CD8-positive, alpha-beta memory T cell (primary cell): ENCODE measurements at places on chromosomes 7 and 10.

GRCh38 chr10:19816411-19817230 lies at the start of gene PLXDC2:
PLXDC2 (plus strand) TSS chr10:19816432.
- H3K27me3 ChIP-seq, result peaks cover 6% of the 10 kb centered on the region
- DNase-seq, result no peak
- H3K4me3 ChIP-seq, result no peak within 1 kb of the TSS
- H3K4me1 ChIP-seq, result no peaks in the 10 kb centered on the region
- H3K27ac ChIP-seq, result no peak within 1 kb of the TSS
- no peaks in the 10 kb centered on the region for H3K36me3 ChIP-seq

DNA sequence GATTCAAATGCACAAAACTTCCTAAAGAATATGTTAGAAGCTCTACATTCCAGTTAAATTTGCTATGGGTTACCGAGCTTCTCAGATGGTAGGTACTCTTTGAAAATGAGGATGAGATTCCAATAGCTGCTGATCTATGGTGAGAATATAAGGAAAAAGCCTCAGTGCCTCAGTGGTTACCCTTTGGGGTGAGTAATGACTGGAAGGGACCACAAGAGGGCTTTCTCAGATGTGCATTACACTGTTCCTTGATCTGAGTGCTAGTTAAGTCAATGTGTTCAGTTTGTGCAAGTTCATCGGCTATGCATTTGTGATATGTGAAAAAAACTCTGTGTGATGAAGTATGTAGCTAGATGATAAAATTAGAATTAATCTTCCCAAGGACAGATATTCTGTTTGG lies 3.5 kb downstream of the NRCAM start:
- H3K27me3 ChIP-seq, result peaks cover 19% of the 10 kb centered on the region
- no peak overlapping the region for H3K27ac ChIP-seq
- no peaks in the 10 kb centered on the region for H3K4me1 ChIP-seq
- H3K36me3 ChIP-seq, result no peaks in the 10 kb centered on the region
- no peak overlapping the region for H3K4me3 ChIP-seq

DNA sequence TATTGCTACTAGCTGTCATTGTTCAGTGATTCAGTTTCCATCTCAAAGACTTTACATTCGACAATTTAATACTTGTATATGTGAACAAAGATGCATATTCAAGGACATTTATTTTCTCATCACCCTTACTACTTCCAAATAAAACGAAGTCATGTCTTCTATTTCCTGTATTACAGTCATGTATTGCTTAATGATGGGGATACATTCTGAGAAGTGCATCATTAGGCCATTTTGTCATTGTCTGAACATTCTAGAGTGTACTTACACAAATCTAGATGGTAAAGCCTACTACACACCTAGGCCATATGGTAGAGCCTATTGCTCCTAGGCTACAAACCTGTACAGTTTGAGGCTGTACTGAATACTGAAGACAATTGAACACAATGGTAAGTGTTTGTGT lies 6.5 kb downstream of the C10orf95 start:
- no peak overlapping the region for H3K27ac ChIP-seq
- H3K27me3 ChIP-seq, result no peaks in the 10 kb centered on the region
- no peaks in the 10 kb centered on the region for H3K36me3 ChIP-seq
- DNase-seq, result no peak
- peaks cover 6% of the 10 kb centered on the region for H3K4me1 ChIP-seq

DNA sequence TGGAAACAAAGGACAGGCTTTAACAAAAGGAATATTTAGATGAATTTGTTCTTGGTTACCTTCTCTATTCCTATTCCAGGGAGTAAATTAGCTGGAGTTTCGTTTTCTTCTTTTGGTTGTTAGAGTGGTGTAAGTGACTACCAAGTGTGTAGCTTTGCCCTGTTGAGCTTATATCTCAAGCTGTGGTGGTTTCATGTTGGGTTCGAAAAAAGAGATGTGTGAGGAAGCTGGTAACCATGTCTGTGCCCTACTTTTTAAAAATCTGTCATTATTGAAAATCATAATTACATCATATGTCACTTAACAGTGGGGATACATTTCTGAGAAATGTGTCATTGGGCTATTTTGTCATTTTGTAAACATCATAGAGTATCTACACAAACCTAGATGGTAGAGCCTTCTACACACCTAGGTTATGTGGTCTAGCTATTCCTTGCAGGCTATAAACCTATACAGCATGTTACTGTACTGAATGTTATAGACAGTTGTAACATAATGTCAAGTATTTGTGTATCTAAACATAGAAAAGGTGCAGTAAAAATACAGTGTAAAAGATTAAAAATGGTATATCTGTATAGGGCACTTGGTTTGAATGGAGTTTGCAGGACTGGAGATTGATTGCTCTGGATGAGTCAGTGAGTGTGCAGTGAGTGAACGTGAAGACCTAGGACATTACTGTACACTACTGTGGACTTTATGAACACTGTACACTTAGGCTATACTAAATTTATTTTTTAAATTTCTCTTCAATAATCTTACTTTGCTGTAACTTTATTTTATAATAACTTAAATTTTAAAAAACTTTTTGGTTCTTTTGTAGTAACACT lies 90.4 kb downstream of the SEPTIN7 start:
- no peak overlapping the region for H3K4me3 ChIP-seq
- H3K27me3 ChIP-seq, result no peaks in the 10 kb centered on the region
- no peaks in the 10 kb centered on the region for H3K36me3 ChIP-seq
- DNase-seq, result no peak

- no peaks in the 10 kb centered on the region for H3K36me3 ChIP-seq
- no peak overlapping the region for H3K4me3 ChIP-seq
- no peaks in the 10 kb centered on the region for H3K27me3 ChIP-seq
- H3K4me1 ChIP-seq, result no peaks in the 10 kb centered on the region
- H3K27ac ChIP-seq, result no peak overlapping the region
These were observed 19.1 kb downstream of the DOCK1 start for GRCh38 chr10:126924180-126924914.

DNA sequence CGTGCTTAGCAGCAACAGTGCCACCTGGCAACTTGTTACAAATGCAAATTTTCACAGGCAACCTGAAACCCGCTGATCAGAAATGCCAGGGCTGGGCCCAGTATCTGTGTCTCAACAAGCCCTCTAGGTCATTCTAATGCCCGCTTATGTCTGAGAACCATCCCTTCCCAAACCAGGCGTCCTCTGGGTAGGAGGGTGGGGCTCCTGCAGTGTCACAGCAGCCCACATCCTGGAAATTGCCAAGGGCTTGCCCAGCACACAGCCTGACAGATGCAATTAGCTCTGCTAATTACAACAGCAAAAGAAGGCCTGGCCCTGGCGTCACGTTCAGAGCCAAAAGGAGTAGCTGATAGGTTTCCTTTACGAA lies 15.9 kb downstream of the ITPRIP start:
- DNase-seq, result no peak
- H3K36me3 ChIP-seq, result no peaks in the 10 kb centered on the region
- H3K27me3 ChIP-seq, result no peaks in the 10 kb centered on the region
- H3K4me1 ChIP-seq, result peaks cover 95% of the 10 kb centered on the region
- peak overlapping the region; percentile 25 for H3K4me3 ChIP-seq
- H3K27ac ChIP-seq, result peak overlapping the region; percentile 28

GRCh38 chr10:57864765-57865680 lies 402.7 kb downstream of the IPMK start:
- no peaks in the 10 kb centered on the region for H3K36me3 ChIP-seq
- H3K4me3 ChIP-seq, result no peak overlapping the region
- DNase-seq, result no peak

DNA sequence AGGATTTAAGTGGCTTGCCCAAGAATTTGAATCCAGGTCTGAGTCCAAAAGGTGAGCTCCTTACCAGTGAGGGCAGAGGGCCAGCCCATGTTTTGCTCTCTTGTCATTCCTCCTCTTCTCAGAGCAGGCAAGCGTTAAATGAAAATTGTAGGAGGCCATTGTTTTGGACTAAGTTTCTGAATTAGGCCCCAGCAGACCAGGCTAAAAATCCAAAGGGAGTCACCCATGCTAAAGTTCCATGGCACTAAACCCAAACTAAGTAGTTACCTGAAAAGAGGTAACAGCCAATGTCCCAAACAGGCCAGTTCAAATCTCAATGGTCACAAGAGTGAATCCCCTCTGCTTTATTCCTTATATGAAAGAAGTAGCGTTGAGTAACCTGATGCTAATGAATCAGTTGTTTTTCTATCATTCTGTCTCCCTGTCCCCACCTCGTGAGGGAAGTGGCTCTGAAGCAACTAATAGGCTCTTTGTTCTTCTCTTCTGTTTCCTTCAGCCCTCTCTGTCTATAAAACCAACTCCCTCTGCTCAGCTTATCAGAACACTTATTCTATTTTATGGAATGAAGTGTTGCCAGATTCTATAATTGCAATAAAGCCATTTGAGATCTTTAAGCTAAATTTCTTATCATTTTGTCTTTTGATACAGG lies 17.5 kb upstream of the CDH23 start:
- no peak overlapping the region for H3K4me3 ChIP-seq
- H3K27ac ChIP-seq, result no peak overlapping the region
- H3K27me3 ChIP-seq, result no peaks in the 10 kb centered on the region
- H3K4me1 ChIP-seq, result peaks cover 5% of the 10 kb centered on the region
- DNase-seq, result no peak

DNA sequence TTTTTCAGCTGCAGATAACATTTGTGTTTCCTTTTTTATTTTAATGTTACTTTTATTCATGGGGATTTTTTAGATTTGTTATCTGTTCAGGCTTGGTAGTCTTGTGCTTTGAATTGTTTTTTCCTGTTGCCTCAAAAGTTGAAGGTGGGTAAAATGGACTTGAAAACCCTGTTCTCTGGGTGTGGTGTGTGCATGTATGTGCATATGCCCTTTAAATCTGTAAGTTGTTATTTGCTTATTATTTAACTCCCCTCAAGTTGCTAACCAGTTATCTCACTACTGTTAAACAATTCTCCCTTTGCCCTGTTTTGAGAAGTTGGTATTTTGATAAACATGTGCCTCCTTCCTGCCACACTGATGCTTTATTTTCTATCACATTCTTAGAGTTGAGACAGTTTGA lies 30.6 kb downstream of the TSPAN14 start:
- no peaks in the 10 kb centered on the region for H3K27me3 ChIP-seq
- no peak overlapping the region for H3K4me3 ChIP-seq
- DNase-seq, result no peak
- peaks cover 5% of the 10 kb centered on the region for H3K36me3 ChIP-seq

DNA sequence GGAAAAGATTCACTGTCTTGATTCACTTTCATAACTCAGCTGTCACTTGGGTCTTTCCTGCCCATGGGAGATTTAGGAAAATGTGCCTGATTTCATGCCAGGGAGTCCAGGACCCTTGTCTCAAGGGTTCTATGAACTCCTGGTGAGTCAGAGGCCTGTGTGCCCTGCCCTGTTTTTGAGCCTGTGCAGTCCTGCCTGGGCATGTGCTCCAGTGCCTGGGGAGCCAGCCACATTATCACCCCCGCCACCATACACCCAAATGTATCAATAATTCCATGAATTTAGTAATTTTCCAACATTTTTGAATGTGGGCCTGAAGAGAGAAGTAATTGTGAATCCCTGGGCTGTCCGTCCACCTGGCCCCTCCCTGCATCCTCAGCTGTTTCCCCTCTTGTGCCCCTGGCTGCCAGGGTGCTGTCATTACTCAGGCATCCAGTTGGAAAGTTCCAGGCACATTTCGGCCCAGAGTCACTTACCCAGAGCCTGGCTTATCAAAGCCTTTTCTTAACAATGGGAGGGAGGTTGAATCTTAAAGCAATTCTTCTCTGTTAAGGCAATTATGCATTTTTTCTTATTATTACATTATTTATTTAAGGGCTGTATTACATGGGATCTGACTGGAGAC lies 287.8 kb upstream of the CDC14C start:
- no peak for DNase-seq
- H3K4me3 ChIP-seq, result no peak overlapping the region

DNA sequence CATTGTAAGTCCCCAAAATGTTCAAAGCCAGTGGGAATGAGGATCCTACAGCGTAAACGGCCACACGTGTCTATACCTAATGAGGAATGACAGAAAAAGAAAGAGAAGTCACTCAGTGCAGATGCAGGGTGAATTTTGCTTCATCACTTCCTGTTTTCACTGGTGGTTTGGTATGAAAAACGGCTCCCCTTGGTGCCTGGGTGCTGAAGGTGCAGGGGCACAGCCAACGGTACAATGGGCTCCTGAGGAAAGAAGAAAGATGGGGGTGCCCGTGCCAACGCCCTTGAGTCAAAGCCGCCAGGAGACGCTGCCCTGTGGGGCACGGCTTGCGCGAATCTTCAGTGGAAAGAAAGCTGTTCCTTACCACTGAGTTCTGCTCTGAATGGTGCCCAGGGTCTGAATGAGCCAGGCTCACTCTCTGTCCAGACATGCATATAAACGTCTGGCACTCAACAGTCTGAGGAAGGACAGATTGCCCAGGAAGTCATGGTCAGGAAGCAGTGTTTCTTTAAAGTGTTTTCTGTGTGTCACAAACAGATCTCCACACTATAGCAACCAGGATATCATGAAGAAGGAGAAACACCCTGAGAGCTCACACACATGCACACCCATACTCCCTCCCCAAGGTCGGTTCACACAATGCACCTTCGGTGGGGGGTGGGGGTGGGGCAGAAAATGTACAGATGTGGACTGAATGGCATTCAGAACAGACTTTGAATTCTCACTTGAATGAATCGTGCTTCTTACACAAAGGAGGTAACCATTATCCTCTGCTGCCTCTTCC lies 105.8 kb downstream of the ELMO1 start:
- peaks cover 58% of the 10 kb centered on the region for H3K4me1 ChIP-seq
- H3K4me3 ChIP-seq, result peak overlapping the region; percentile 79
- no peaks in the 10 kb centered on the region for H3K27me3 ChIP-seq
- peak overlapping the region; percentile 62 for H3K27ac ChIP-seq
- peak; percentile 44 for DNase-seq
- no peaks in the 10 kb centered on the region for H3K36me3 ChIP-seq

GRCh38 chr10:113108194-113108835 lies 158.3 kb downstream of the TCF7L2 start:
- no peak for DNase-seq
- no peaks in the 10 kb centered on the region for H3K27me3 ChIP-seq
- no peak overlapping the region for H3K27ac ChIP-seq
- H3K4me3 ChIP-seq, result no peak overlapping the region

GRCh38 chr7:151936207-151936606 lies 20.0 kb upstream of the GALNTL5 start:
- H3K4me3 ChIP-seq, result peak overlapping the region; percentile 13
- H3K4me1 ChIP-seq, result peaks cover 16% of the 10 kb centered on the region
- no peaks in the 10 kb centered on the region for H3K36me3 ChIP-seq

GRCh38 chr7:81902536-81902935 lies 132.7 kb upstream of the HGF start:
- no peaks in the 10 kb centered on the region for H3K36me3 ChIP-seq
- H3K27me3 ChIP-seq, result no peaks in the 10 kb centered on the region
- no peak overlapping the region for H3K4me3 ChIP-seq
- no peak overlapping the region for H3K27ac ChIP-seq
- no peak for DNase-seq

GRCh38 chr7:135348493-135348892 lies 114.9 kb downstream of the STRA8 start:
- no peak overlapping the region for H3K27ac ChIP-seq
- H3K4me3 ChIP-seq, result no peak overlapping the region
- no peak for DNase-seq
- no peaks in the 10 kb centered on the region for H3K27me3 ChIP-seq

- H3K4me1 ChIP-seq, result peaks cover 38% of the 10 kb centered on the region
- no peak for DNase-seq
- H3K36me3 ChIP-seq, result peaks cover 1% of the 10 kb centered on the region
- H3K27me3 ChIP-seq, result no peaks in the 10 kb centered on the region
- H3K27ac ChIP-seq, result peak overlapping the region; percentile 99
These were observed 1.0 kb upstream of the ZNF800 start for GRCh38 chr7:127393368-127394058.
